ENCODE measurements at places on chromosomes 2 and 18.

- DNase-seq, result no peak
These were observed 383.5 kb downstream of the ZEB2 start for GRCh38 chr2:144136297-144137010.

DNA sequence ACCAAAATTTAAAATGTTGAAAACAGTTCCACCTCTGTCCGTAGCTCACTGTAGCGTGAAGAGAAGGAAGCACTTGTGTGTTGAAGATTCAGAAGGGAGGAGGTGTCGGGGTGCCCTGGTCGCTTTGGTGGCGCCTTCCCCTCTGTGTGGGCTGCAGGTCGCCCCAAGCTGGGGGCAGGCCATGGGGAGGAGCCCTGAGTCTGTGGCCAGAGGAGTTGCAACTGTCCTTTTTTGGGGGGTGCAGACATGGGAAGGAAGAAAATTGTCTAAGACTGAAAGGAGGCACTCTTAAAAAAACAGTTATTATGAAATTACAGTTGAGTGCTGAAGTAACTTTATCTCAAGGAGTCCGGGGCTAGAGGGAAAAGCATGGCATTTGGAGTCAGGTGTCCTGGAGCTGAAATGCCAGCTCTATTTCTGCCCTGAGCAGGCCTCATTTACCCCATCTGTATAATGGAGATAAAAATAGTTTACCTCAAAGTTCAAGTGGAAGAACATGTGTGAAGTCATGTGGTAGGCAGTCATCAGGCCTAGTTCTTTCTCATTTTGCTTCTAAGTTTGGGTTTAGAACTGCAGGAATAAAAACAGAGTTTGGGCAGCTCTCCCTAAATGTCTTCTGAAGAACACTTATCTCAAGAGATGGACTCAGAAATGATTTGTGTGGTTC lies 82.1 kb downstream of the RNF144A start:
- DNase-seq, result no peak

DNA sequence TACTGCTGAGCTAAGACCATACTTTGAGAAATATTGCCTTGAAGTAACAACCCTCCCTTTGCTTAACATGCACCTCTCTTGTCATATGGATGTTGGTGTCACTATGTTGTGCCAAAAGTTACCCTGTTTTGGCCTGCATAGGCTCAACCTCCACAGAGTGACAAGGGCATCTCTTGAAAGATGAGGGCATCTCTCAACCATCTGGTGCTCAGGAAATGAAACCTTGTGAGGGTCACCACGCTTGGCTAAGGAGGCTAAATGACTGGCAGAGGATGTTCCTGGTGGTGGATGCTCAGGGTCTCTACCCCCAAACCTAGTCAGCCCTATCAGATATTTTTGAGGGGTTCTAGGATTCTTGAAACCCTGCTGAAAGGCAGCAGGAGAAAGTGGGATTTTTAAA lies 2.3 kb downstream of the LHCGR start:
- DNase-seq, result no peak

- DNase-seq, result no peak
These were observed 123.3 kb upstream of the SH3BP4 start for GRCh38 chr2:234828382-234829073.

DNA sequence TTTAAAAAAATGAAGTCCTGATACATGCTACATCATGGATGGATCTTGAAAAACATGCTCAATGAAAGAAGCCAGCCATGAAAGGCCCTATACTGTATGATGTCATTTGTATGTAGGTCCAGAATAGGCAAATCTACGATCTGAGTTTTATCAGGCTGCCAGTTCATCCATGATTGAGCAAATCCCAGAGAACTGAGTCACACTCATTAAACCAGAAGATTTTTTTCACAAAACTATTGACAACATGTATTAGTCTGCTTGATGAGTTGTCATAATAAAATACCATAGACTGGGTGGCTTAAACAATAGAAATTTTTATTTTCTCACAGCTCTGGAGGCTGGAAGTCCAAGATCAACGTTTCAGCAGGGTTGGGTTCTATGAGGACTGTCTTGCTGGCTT lies 130.7 kb downstream of the MREG start:
- DNase-seq, result no peak

- no peak for DNase-seq
These were observed 449.4 kb upstream of the SOX11 start for GRCh38 chr2:5242751-5243150.

GRCh38 chr2:46666044-46666679 lies 186.8 kb downstream of the TMEM247 start:
- no peak for DNase-seq

DNA sequence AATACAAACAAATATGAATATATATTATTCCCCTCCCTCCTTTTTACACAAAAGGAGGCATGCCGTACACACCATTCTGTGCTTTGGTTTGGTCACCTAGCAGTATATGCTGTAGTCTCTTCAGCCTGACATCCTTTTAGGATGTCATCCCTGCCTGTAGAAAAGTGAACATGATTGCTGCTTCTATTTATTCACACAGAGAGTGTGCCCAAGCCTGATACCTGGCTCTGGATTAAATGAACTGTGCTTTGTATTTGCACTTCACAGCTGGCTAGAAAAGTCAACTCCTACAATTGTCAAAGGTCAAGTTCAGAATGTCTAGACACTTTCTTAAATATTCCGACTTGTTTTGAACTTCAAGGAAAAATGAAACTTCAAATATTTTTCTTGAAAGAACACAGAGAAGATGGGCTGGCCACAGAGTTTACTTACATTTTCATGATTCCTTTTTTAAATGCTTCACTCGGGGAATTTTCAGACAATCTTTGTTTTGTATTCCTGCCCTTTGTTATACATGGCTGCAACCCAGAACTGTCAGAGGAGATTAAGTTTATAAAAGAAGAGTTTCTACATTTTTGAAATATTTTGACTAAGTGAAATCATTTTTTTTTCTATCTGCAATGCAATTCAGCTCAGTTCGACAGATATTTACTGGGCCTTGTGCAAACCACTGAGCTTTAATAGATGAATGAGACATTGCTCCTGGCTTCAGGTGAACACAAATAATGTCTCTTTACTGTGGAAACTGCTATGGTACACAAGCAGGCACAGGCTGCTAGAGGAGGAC lies 33.5 kb downstream of the DAPL1 start:
- no peak for DNase-seq

DNA sequence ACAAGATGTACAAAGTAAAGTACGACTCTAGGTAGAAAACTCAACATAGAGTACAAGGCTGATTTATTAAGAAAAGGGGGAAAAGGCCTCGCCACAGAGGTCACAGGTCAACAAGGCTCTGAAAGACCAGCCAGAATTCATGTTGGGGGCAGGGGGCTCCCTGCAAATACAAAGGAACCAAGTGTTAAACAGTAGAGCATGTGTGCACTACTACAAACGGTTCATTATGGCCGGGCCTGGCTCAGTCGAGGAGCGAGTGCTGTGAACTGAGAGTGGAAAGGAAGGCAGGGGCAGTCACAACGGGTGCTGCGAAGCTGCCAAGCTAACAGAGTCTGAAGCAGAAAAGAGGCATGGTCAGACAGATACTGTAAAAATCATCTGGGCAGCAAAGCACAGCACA lies 77.1 kb downstream of the MBOAT2 start:
- DNase-seq, result no peak

DNA sequence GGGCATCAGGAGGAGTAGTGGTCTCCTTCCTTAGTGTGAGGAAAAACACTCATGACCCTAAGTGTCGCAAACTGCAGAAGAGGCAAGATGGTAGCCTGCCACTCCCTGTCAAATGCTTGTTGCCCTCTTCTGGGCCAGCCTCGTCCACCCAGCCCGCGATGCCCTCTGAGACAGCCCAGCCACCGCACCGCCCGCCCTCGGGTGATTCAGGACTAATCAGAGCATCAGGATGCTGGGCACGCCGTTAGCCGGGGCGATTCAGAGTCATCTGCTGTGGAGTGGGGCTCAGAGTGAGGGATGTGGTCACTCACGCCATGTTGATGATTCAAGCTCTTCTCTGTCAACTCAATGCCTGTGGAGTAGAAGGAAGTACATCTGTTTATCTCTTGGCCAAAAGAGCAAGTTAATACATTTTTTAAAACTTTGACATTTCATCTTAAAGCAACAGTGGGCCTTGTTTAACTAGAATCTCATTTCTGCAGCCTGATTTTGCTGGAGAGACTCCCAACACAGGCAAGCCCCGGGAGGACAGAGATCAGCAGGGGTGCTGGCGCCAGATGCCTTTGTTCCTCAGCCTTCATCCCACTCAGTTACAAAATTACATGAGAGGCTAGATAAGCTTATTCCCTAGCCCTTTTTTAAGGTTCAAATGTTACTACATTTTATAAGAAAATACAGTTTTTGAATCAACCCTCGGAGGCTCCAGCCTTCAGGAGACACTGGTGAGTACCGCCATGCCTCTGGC lies 79.0 kb downstream of the TMEM18 start:
- no peak for DNase-seq

GRCh38 chr2:7910752-7911151 lies 771.1 kb upstream of the ID2 start:
- no peak for DNase-seq

DNA sequence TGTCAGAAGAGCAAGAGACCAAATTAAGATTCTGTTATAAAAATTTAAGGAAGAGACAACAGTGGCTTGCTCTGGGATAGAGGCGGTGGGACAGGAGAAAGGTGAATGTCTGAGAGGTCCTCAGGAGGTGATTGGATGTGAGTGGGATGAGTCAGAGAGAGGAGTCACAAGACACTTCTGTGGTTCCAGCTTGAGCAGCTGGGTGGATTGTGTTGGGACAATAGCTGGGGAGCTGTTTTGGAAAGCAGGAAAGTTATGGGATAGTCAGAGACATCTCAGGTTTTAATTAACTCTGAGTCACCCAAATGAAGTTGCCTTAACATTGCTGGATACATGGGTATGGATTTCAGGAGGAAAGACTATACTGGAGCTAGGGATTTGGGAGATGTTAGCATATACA lies 218.0 kb upstream of the TRIB2 start:
- DNase-seq, result no peak

DNA sequence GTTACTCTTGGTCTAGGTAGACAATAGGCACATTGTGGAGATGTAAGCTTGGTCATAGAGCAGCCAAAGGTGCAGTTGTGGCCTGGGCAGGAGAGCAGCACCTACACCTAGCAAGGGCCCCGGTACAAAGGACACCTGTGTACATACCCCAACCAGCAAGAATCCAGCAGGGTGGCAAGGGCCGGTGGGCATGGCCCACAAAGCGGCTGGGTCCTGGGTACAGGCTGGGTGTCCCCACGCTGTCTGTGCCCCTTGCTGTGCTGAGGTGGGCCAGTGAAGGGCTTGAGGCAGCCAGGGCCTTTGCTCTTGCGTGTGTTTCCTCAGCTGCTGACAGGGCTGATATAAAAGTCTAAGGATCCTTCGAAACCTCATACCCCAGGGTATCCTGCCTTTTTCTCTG lies 501.8 kb downstream of the EIPR1 start:
- no peak for DNase-seq

GRCh38 chr2:231926761-231927565 lies 767 bp upstream of the NPPC start:
- DNase-seq, result peak; percentile 8

- DNase-seq, result no peak
These were observed 2.1 kb upstream of the SPIRE1 start for GRCh38 chr18:12659904-12660605.

DNA sequence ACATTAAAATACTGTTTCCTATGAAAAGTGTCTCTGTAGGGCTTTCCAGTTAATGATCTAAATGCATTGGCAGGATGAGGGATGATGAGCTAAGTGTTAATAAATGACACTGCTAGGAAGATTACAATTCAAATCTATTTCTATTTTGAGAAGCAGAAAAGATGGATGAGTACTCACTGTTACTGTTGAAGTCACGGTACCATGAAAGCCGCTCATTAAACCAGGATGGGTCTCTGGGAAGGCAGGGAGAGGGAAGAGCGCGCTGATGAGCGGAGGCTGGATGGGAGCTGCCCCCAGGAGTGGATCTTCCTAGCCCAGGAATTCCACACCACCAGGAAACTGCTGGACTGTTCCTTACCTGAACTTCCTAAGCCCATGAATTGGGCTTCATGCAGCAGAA lies 27.1 kb upstream of the TXNDC2 start:
- DNase-seq, result no peak

DNA sequence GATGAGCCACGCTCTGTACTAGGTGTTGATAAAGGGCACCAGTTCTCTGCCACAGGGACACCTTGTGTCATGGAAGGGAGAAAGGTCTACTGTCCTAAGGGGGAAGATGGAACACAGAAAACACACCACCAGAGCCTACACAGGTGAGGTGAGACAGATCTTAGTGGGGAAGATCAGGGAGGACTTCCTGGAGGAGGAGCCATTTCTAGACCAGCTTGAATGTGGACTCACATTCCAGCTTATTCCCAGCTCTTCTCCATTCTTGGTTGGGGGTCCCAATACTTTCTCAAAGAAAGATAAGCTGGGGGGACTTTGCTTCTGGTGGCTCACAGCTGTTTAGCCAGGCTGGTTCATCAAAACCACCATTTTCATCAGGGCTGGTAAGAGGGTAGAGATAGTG lies 36.2 kb downstream of the EMX1 start:
- DNase-seq, result no peak

DNA sequence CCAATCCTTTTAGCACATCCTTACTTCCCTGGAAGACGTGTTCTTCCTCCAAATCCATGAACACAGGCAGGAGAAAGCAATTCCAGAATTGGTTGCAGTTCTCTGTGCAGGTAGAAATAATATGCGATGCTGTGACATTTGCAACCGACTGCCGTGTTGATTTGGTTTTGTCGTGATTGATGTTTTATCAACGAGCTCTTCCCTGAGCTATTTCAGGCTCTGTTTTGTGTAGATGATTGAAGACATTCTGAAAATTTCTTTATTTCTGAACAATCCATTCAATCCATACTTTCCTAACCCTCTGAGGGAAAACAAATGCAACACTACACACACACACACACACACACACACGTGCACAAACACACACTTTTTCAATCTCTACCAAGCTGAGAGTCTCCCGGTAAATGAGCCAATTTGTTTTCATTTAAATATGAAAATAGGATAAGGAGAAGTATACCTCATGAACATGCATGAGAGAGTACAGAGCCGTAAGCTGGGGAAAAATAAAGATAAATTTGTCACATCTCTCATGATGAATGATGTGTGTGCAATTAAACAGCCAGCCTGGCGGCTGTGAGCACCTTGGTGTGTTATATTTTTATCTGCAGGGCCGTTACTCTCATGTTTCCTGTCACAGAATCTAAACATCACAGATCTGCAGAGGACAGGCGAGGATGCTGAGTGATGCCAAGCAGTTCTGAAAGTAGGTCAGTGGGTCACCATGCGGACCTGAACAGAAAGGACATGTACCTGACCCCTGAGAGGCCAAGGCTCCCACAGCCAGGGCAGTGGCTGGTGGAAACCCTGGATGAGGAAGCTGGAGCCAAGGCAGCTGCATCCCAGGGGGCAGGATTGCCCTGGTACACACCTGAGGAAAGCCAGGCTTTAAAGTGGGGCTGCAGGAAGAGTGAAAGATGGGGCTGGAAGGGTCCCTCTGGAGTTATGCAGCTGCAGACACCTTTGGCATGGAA lies 64.8 kb downstream of the PDCL3 start:
- DNase-seq, result no peak

GRCh38 chr18:9709304-9709877 lies 1.3 kb downstream of the RAB31 start:
- DNase-seq, result no peak

- no peak for DNase-seq
These were observed 211.4 kb downstream of the SH3RF3 start for GRCh38 chr2:109340381-109340780.

Data from stimulated activated CD4-positive, alpha-beta T cell treated with anti-CD3 and anti-CD28 coated beads, Interleukin-15, amount 100 ng/mL, for 1 hour (primary cell).